SIG-M5 (cell line): ENCODE measurements at places on chromosomes 2 and 18.

- DNase-seq, result no peak
Measured at GRCh38 chr2:60347781-60348180, 205.7 kb downstream of the BCL11A start.

GRCh38 chr18:58398648-58399398 lies 230.1 kb downstream of the ALPK2 start:
- DNase-seq, result no peak

DNA sequence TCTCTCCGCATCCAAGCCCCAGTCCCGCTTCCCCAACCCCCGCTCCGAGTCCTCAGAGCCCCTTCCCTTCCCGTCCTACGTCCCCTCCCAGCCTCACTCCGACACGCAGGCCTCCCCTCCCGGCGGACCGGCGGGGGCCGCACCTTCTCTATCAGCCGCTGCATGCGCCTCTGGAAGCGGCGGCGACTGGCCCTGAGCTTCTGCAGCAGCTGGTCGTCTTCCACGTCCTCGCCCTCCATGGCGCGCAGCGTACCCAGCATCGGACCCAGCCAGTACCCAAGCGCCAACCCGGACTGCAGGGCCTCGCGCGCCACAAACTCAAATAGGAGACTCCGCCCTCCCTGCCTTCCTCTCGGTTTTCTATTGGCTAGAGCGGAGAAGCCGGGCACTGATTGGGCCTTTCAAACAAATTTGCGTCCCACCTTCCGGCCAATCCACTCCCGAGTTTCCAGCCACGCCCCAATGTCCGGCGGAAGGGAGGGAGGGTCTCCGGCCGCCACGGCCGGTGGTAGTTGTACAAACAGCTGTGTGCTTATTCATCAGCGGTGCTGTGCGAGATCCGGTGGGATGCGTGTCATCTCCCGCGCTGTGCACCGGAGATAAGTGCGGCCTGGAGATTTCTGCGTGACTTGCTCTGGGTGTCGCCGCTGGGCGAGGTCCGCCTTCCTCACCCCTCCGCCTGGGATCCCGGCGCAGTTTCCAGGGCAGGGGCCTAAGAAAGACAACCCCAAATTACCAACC lies at the start of gene HJURP:
HJURP (minus strand) TSS at position 295 of the 741 bp plus-strand sequence; CDS start at position 260, 35 bp downstream.
- DNase-seq, result peak; percentile 76

DNA sequence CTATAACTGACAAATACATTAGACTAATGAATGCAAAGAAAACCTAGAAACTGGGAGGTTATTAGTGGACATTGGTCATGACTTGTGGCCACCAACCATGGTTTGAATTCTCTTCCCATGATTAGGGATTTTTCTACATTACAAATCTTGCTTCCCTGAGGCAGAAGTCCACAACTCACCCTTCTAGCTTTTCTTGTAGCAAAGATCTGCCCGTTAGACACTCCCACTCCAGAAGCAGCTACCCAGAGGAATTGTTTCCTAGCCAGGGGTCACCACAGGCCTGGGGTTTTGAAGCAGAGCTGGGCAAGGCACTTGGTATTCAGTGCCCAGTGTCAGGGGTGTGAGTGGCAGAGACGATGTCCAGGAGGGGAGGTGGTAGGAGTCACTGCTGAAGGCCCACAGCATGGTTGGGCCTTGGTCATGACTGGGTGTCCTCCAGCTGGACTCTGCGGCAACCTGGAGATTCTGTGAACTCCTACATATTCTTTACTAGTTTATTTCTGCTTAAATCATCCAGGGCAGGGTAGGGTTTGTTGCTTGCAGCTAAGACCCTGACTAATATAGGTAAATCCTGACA lies 54.9 kb downstream of the ACTR2 start:
- no peak for DNase-seq

DNA sequence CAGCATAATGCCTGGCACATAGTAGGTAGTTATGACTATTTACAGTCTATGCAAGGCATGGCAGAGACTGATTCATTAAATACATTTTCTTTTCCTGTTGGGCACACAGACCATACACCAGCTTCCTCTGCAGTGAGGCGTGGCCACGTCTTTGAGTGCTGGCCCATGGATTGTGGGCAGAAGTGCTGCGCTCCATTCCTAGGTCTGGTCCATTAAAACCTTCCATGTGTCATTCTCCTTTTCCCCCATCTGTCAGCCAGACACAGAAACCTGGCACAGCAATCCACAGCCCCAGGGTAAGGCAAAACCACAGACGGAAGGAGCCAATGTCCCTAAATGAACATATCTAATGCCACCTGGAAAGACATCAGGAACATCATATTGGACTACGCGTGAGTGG lies 141.9 kb downstream of the TTC32 start:
- no peak for DNase-seq

- no peak for DNase-seq
Measured at GRCh38 chr2:241151934-241152660, 1.8 kb downstream of the PPP1R7 start.

DNA sequence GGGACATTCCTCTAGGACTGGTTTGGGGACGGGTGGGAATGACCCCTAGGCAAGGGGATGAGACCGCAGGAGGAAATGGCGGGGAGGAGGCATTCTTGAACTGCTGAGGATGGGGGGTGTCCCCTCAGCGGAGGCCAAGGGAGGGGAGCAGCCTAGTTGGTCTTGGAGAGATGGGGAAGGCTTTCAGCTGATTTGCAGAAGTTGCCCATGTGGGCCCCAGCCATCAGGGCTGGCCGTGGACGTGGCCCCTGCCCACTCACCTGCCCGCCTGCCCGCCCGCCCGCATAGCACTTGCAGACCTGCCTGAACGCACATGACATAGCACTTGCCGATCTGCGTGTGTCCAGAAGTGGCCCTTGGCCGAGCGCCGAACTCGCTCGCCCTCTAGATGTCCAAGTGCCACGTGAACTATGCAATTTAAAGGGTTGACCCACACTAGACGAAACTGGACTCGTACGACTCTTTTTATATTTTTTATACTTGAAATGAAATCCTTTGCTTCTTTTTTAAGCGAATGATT lies 4.9 kb downstream of the INHBB start:
- DNase-seq, result no peak

DNA sequence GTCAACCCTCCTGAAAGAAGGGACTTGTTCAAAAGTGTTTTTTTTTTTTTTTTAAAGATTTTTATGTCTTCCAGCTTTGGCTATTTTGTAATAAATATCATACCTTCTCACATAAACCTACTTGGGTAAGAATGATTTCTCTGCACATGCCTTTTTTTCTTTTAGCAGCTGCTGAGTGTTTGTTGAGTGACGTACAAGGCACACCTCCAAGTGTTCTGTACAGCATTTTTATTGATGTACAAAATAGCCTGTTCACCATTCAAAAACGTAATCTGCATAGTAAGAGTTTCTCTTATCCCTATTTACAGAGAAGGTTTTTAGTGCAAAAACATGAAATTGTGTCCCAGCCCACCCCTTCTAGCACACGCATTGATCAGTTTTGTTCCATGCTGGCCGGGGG lies 77.6 kb downstream of the MEP1B start:
- DNase-seq, result no peak

DNA sequence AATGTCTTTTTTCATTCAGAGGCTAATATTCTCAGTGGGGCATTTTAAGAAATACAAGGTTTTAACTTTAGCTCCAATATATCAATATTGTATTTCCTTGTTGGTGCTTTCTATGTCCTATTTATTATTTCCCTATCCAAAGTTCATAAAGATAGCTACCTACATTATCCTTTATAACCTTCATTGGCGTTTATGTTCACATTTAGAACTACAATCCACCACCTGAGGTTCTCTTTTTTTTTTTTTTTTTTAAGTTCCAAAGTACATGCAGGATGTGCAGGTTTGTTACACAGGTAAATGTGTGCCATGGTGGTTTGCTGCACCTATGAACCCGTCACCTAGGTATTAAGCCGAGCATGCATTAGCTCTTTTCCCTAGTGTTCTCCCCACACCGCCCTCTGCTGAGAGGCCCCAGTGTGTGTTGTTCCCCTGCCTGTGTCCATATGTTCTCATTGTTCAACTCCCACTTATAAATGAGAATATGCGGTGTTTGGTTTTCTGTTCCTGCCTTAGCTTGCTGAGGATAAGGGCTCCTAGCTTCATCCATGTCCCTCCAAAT lies 694.6 kb downstream of the SUCLG1 start:
- DNase-seq, result no peak

GRCh38 chr2:186636800-186637496 lies 47.1 kb downstream of the ITGAV start:
- DNase-seq, result no peak

DNA sequence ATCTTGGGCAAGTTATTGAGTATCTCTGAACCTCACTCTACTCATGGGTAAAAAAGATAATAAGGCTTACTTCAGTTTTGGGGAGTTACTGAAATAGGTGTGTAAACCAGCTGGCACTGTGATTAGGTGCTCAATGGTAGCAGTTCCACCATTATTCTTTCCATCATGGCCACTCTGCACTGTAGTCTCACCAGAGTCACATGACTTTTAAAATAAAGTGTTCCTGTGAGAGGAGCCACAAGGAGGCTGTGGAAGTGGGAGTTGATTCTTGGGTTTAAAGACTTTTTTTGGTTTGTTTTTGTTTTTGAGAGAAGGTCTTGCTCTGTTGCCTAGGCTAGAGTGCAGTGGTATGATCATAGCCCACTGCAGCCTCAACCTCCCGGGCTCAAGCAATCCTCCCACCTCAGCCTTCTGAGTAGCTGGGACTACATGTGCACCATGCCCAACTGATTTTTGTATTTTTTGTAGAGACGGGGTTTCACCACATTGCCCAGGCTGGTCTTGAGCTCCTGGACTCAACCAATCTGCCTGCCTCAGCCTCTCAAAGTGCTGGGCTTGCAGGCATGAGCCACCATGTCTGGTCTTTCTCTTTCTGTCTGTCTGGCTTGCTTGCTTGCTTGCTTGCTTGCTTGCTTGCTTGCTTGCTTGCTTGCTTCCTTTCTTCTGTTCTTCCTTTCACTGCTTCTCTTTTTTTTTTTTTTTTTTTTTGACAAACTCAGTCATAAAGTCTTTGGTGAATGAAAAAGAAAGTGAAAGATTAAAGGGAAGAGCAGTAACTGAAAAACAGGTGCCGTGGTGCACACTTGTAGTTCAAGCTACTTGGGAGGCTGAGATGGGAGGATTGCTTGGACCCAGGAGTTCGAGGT lies 21.2 kb upstream of the ACVR1 start:
- no peak for DNase-seq

GRCh38 chr2:71938659-71939587 lies 208.7 kb downstream of the CYP26B1 start:
- DNase-seq, result no peak

- no peak for DNase-seq
Measured at GRCh38 chr2:86016581-86016980, 89.1 kb downstream of the POLR1A start.

DNA sequence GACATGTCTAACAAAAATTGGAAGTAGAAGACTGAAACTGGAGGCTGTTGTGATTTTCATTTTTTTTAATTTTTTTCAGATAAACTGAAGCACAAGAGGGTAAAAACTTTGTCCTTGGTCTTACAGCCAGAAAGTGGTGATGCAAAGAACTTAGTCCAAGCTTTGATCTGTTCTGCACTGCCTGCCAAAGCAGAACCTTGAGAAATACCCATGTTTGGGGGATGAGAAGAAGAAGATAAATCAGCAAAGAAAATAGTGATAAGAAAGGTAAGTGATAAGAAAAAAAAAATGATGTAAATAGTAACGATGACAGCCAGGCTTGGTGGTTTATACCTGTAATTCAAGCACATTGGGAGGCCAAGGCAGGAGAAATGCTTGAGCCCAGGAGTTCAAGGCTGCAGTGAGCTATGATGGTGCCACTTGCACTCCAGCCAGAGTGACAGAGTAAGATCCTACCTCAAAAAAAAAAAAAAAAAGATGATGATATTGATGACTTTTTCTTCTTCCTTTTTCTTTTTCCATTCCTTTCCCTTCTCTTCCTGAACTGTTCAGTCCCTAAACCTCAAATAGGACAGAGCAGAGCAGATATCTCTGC lies 14.6 kb upstream of the NOSTRIN start:
- DNase-seq, result no peak

DNA sequence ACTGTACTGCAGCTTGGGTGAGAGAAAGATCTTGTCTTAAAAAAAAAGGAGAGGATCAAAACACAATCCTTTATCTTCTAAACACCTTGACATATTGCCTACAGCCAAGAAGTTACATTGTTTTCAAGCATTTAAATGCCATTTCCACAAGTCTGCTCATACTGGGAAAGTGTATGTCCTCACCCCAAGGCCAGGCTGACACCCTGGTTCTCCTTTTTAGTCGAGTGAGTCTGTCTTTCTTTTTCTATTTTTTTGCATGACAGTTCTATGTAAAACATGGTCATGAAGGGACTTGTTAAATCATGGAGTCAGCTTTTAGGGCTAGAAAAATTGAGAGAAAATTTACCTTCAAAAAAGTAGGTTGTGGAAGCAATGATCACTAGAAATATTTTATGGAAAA lies 233.3 kb downstream of the FAM210A start:
- no peak for DNase-seq

GRCh38 chr2:215601990-215602721 lies 166.3 kb upstream of the FN1 start:
- no peak for DNase-seq

GRCh38 chr2:43648994-43649701 lies 12.1 kb downstream of the PLEKHH2 start:
- no peak for DNase-seq

DNA sequence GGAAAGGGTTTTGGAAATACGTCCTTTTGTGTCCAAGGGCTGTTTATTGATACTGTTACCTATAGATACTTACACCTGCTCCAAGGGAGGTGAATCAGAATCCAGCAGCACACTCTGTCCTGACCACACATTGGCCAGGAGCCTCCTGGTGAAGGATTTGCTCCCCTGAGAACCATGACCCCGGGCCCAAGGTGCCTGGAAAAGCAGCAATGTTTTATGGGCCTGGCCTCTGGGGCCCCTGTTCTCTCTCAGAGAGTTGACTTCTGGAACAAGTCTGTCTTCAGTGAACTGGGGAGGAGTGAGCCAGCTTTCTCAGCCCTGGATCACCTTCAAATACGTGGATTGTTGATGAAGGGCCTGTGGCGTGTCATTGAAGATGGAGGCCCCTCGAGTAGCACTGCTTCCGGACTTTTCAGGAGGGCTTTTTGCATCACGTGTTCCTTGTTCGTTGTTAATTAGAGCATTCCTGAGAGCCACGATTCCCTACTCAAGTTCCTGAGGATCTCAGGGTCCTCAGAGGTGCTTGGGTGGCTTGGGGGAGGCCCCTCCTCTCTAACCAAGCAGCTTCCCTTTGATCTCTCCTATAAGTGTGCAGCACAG lies 78.5 kb upstream of the RPL31 start:
- no peak for DNase-seq
